ENCODE measurements at places on chromosomes 3 and 15. TPM values are rescaled to one million over a fixed set of nuclear protein-coding genes. Genes with fewer than 3 reads are reported as not detected.

Gene ILDR1
- 5.4 TPM for total RNA-seq

Gene PTPRG
- total RNA-seq, result 44.3 TPM

Gene VIPR1
- 5.8 TPM for total RNA-seq

Gene FOXB1
- not detected for total RNA-seq

Gene CILP
- 0.22 TPM for total RNA-seq

Gene EFCC1
- total RNA-seq, result 0.60 TPM

- no peak for DNase-seq
- H3K4me3 ChIP-seq, result no peak overlapping the region
- H3K27me3 ChIP-seq, result no peaks in the 10 kb centered on the region
- H3K36me3 ChIP-seq, result peaks cover 8% of the 10 kb centered on the region
- peaks cover 15% of the 10 kb centered on the region for H3K4me1 ChIP-seq
- H3K27ac ChIP-seq, result no peak overlapping the region
Observed at GRCh38 chr3:197268294-197268693, 30.1 kb downstream of the DLG1 start.

GRCh38 chr15:101441696-101442095, 47.8 kb downstream of the PCSK6 start:
- no peaks in the 10 kb centered on the region for H3K36me3 ChIP-seq
- H3K4me3 ChIP-seq, result no peak overlapping the region
- DNase-seq, result no peak
- no peak overlapping the region for H3K27ac ChIP-seq
- H3K4me1 ChIP-seq, result peaks cover 20% of the 10 kb centered on the region

DNA sequence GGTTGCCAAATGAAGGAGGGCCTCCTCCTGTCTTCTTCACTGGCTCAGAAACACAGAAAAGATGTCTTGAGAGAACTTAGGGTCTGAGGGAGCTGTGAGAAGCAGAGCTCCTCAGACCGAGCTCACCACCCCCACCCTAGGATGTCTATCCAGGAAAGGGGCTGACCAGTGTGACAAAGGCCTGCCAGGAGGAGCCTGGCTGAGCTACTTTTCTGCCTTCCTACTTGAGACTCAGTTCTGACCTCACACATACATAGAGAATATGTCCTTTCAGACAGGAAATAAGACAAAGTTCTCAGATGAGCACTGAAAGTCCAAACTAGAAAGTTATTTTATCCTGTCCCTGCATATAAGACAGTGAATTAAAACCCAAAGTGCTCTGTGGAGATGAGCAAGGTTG, 54.5 kb downstream of the KIF9 start:
- no peak overlapping the region for H3K27ac ChIP-seq
- H3K27me3 ChIP-seq, result no peaks in the 10 kb centered on the region
- H3K4me1 ChIP-seq, result no peaks in the 10 kb centered on the region
- H3K36me3 ChIP-seq, result peaks cover 2% of the 10 kb centered on the region

GRCh38 chr3:190003681-190004123, 117.0 kb downstream of the P3H2 start:
- H3K27me3 ChIP-seq, result peaks cover 29% of the 10 kb centered on the region
- no peaks in the 10 kb centered on the region for H3K36me3 ChIP-seq
- DNase-seq, result no peak
- H3K27ac ChIP-seq, result no peak overlapping the region
- peaks cover 14% of the 10 kb centered on the region for H3K4me1 ChIP-seq

DNA sequence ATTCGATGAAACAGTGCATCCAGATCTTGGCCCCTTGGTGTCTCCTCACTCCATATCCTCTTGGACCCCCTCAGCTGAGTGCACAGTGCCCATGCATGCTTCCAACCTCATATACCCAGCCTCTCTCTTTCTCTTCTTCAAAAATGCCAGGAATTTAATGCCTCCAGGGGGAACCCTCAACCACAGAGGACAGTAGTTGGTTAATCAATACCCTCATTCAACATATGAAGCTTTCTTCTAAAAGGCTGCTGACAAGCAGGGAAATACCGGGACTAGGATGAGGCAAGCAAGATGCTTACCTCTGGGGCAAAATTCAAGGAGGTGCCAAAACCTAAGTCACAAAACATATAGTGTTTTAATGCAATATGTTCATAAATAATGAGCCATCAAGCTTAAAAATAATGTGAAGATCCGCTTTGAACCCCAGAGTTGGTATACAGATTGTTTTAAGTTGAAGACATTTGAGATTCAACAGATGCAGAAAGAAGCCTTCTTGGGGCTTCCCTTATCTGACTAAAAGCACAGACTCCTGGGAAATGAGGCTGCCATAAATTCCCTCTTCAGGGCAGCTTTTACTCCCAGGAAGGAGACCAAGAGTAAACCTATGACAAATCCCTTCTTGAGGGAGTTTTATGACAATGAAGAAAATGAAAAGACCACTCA, 48.2 kb upstream of the FHIT start:
- no peak overlapping the region for H3K27ac ChIP-seq
- H3K36me3 ChIP-seq, result no peaks in the 10 kb centered on the region
- H3K4me1 ChIP-seq, result no peaks in the 10 kb centered on the region
- no peak overlapping the region for H3K4me3 ChIP-seq
- no peak for DNase-seq
- H3K27me3 ChIP-seq, result no peaks in the 10 kb centered on the region

DNA sequence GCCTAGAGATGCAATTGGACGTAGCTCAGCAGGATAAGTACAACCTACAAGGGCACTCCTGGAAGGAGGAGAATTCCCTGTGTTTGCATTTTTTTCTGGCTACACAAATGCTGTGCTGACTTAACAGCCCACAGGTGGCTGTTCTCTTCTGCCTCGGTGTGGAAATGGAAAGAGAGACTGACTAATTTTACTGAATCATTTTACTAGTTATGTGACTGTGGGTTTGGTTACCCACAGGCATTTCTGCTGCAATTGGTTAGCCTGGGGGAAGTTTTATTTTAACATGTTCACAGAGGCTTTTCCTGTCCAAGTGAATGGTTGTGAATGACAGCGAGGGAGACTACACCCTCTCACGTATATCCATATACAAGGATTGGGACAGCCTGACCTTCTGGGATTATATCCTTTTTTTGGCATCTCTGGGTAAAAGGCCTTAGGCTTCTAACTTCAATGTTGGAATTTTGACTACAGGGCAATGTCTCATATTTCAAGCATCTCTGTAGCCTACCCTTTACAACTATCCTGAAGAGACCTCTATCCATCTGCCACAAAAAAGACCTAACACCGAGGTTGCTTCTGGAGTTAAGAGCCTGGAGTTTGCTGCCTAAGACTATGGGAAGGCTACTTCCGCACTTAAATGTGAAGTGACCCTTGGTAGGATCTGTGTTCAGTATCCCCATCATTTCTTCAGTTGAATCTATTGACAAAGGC, 67.2 kb upstream of the TP63 start:
- no peak overlapping the region for H3K27ac ChIP-seq
- no peaks in the 10 kb centered on the region for H3K4me1 ChIP-seq
- no peak overlapping the region for H3K4me3 ChIP-seq
- no peaks in the 10 kb centered on the region for H3K36me3 ChIP-seq
- DNase-seq, result no peak
- H3K27me3 ChIP-seq, result peaks cover 2% of the 10 kb centered on the region

DNA sequence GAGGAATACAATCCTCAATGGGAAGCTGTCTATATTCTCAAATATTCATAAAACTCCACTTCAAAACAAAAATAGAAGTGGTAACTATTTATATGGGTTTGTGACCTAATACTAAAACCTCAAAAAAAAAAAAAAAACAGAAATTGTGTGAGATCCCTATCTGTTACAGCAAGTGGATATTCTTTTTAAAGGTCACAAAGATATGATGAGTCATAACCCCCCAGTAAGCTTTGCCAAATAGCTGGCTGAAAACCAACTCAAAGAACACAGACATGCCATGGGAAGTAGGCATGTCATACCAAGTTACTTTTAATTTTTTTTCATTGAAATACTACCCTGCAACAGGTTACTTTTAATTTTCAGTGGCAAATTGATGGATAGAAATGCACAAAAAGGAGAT, 62.5 kb downstream of the CBLB start:
- H3K4me3 ChIP-seq, result no peak overlapping the region
- H3K4me1 ChIP-seq, result peaks cover 19% of the 10 kb centered on the region
- H3K27ac ChIP-seq, result no peak overlapping the region
- peaks cover 4% of the 10 kb centered on the region for H3K36me3 ChIP-seq
- DNase-seq, result no peak

DNA sequence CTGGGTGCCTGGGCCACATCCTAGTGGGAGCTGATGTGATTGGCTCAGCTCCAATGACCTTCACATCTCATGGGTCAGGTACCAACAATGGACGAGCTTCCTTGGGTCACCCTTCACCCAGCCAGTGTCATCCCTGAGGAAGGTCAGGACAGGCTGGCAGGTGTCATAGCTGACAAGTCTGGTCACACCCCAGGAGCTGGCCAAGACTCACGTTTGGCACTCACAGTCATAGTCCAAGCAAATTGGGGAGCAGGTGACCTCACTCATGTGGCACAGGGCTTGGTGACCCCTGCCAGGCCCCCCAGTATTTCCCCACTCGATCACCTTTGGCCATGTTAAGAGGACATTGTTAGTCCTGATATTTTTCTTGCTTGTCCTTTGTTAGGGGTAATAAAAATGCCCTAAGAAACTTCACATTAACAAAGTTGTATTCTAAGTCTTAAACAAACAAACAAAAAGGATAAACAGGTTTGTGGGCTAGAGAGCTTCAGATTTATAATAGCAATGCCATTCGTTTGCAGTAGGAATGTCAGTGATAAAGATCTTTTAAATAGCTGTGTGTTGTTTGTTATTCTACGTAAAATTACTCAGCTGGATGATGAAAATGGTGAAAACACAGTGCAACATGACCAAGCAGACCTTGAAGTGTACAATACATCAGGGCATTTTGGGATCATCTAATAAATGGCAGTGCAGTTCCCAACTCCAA, 79.5 kb upstream of the POMGNT2 start:
- peaks cover 21% of the 10 kb centered on the region for H3K4me1 ChIP-seq
- H3K4me3 ChIP-seq, result no peak overlapping the region
- no peak overlapping the region for H3K27ac ChIP-seq
- DNase-seq, result no peak
- H3K27me3 ChIP-seq, result no peaks in the 10 kb centered on the region

DNA sequence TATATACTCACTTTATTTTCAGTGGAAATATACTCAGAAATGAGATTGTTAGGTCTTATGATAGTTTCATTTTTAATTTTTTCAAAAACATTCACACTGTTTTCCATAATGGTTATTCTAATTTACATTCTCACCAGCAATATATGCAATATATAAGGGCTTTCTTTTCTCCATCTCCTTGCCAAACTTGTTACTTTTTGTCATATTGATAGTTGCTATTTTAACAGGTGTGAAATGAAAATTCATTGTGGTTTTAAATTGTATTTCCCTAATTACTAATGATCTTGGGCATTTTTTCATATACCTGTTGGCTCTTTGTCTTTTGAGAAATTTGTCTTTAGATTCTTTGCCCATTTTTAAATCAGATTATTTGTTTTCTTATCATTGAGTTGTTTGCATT, 325.2 kb downstream of the DIPK2A start:
- H3K36me3 ChIP-seq, result peaks cover 4% of the 10 kb centered on the region
- H3K4me1 ChIP-seq, result peaks cover 19% of the 10 kb centered on the region
- no peak overlapping the region for H3K4me3 ChIP-seq
- DNase-seq, result no peak
- no peak overlapping the region for H3K27ac ChIP-seq

DNA sequence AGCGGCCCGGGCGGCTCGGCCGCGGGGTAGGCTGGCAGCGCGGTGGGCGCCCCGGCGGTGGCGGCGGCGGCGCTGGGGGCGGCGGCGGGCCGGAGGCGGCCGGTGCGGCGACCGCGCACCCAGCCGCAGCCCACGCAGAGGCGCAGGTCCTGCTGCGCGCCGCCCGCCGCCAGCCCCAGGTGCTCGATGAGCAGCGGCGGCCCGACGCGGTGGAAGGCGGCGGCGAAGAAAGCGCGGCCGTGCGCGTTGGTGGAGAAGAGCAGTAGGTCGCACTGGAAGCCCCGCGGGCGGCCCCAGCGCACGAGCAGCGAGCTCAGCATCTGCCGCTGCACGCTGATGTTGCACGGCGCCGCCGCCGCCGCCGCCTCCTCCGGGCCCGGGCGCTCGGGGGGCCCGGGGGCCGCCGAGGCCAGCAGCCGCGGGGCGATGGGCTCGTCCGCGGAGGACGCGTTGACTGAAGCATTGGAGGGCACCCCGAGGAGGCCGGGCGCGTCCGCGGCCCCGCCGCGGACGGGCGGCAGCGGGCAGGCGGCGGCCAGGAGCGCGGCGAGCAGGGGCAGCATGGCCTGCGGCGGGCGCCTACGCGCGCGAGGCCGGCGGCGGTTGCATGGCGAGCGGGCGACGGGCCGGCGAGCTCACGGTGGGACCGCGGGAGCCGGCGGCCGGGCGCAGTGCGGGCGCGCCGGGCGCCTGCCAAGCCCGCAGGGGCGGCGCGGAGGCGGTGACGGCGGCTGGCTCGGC, 452 bp downstream of the TMEM158 start:
- H3K27ac ChIP-seq, result no peak overlapping the region
- no peak for DNase-seq
- H3K27me3 ChIP-seq, result peaks cover 74% of the 10 kb centered on the region

DNA sequence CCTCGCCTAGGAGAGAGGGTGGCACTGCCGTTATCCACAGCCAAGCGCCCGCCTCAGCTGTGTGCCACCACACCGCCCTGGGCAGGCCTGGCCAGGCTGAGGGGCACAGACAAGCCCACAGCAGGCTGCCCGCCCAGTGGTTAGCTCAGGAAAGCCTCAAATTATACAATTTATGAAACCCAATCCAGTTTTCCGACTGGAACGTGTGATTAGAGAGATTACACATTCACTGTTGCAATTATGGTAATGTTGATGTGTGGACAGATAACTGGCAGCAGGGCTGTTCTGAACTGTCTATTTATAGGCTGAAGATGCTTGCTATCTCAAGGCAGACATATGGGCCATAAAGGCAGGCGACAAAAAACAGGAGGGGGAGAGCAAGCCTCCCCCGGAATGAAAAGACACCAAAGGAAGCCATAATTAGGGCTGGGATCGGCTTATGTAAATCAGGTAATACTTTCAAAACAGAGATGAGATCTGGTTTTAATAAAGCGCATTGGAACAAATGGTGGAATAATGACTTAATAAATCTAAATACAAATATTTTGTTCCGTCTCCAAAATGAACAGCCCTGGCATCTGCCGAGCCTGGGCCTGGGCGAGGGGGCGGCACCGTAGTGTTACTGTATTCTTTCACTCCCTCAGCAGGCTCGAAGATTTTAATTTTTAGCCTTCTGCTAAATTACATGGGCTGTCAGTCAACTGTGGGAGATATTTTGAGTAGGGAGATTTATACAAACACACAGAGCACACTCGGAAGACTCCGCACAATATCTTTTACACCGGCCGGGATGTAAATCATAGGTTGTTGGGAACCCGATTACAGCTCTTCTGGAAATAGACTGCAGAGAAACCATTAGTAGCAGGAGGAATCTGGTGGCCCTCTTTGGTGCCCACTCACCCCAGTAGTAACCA, 103.1 kb upstream of the TLE3 start:
- DNase-seq, result no peak
- H3K36me3 ChIP-seq, result no peaks in the 10 kb centered on the region
- H3K4me1 ChIP-seq, result peaks cover 19% of the 10 kb centered on the region
- no peak overlapping the region for H3K4me3 ChIP-seq
- no peak overlapping the region for H3K27ac ChIP-seq

Measured in progenitor cell of endocrine pancreas (in vitro differentiated cells).